ENCODE measurements at places on chromosomes 1 and 21.

GRCh38 chr1:231763456-231763855 is 136.9 kb downstream of the DISC1 start:
- DNase-seq: no peak

GRCh38 chr21:41593760-41594138 is 85.8 kb upstream of the TMPRSS2 start:
- no peak for DNase-seq

- no peak for DNase-seq
Measured at GRCh38 chr1:234433563-234434285, 45.3 kb downstream of the TARBP1 start.

- DNase-seq: no peak
Measured at GRCh38 chr1:232863544-232864275, 58.5 kb downstream of the MAP10 start.

GRCh38 chr1:203796236-203796605 is 798 bp downstream of the ZBED6 start:
- no peak for DNase-seq

DNA sequence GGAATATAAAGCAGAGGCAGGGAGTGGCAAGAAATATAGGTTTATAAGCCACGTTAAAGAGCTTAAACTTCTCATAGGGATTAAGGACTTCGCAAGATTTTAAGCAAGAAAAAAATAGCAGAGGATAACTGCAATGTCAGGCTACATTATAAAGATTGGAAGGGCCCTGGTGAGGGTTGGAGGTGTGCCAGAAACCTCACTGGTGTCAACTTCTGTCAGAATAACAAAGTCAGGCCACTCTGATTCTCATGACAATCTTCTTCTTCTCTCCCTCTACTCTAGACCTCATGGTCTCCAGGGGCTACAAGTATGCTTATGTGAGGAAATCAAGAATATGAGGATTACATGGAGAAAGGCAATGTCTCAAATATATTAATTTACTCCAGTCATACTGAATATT is 32.6 kb upstream of the FMO2 start:
- DNase-seq: no peak

DNA sequence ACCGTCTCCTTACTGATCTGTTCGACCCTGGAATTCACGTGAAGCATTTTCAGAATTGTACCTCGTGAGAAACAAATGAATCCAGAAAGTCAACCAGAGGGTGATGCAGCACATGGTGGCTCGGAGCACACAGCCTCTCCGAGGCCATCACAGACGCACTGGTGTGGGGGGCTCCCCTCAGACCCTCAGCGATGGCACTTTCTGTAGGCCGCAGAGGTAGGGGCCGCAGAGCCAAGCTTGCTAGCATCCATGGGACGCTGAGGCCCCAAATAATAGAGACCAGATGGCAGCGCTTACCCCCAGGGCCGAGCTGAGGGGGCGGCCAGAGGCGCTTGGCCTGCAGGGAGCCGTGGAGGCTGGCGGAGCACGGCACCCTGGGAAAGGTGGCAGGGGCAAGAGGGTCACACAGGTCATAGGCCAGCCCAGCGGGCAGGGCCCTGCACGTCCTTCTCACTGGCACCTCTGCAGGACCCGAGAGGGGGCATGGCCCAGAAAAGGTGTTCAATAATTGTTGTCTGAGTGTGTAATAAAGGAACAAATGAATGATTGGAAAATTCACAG is 28.1 kb upstream of the COL6A2 start:
- no peak for DNase-seq

- DNase-seq: no peak
Measured at GRCh38 chr1:47591801-47592200, 154.0 kb downstream of the FOXD2 start.

GRCh38 chr1:26580116-26580515 is 50.6 kb downstream of the RPS6KA1 start:
- no peak for DNase-seq

GRCh38 chr1:1361982-1362423 is 3.6 kb upstream of the MXRA8 start:
- DNase-seq: no peak

DNA sequence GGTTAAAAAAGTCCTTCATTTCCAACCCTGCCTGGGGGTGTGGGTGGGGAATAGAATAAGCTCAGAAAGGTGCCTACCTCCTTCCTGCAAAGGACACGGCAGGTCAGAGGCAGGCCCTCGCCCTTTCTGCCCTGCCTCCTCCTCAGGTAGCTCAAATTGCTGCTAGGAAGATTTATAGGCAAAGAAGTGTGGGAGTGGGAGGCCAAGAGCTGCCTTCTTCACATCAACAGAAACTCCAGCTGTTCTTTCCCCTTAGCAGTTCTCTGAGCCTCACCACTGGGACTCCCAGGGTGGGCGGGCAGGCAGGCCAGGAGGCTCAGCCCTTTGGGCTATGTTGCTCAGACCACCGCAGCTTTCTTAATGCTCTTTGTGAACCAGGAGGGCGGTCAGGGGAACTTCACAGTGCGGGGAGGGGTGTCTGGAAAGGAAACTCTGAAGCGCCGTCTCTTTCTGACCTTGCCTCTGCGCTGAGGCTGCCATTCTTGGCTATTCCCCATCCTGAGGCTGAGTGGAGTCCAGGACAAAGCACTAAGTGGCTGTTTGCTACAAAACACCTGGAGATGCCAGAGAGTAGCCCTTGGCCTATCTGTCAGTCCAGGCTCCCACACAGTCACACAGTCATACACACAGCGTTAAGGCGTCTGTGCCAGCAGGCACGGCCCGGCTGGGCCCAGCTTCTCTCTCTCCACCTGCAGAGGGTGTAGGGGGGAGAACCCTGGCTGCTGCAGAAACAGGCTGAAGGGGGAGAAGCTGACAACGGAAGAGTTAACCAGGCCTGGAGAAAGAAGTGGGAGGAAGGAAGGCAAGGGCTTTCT is 3.0 kb upstream of the A3GALT2 start:
- DNase-seq: no peak

DNA sequence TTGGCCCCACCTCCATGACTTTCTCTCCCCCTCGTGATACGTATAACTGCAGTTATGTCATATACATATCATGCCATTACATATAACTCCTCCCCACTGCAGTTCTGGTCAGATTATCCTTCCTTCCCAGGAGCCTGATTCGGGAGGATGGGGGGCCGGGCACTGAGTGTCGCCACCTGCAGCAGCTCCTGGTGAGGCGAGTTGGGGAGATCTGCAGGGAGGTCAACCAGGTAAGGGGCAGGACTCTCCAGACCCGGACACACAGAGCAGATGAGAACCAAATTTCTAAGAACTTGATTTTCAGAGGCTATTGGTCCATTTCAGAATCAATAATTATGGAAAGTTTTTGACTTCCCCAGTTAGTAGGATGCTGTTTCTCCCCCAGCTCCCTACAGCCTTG is 19.5 kb downstream of the HYI start:
- DNase-seq: no peak

- no peak for DNase-seq
Measured at GRCh38 chr21:43681650-43682049, 22.3 kb downstream of the RRP1B start.

DNA sequence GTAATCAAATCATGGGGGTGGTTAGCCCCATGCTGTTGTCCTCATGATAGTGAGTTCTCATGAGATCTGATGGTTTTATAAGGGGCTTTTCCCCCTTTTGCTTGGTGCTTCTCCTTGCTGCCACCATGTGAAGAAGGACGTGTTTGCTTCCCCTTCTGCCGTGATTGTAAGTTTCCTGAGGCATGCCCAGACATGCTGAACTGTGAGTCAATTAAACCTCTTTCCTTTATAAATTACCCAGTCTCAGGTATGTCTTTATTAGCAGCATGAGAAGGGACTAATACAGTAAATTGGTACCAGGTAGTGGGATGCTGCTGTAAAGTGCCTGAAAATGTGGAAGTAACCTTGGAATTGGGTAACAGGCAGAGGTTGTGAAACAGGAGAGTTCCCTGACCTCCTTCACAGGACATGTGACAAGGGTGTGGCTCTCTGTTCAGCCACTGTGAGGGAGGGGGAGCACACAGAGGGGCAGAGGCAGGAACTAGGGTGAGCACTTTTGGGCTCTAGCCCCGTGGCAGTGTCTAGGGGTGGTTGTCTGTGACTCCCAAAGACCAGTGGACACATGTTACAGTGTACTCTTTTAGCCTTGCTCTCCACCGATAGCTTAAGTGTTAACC is 105.3 kb downstream of the BACH1 start:
- DNase-seq: no peak

DNA sequence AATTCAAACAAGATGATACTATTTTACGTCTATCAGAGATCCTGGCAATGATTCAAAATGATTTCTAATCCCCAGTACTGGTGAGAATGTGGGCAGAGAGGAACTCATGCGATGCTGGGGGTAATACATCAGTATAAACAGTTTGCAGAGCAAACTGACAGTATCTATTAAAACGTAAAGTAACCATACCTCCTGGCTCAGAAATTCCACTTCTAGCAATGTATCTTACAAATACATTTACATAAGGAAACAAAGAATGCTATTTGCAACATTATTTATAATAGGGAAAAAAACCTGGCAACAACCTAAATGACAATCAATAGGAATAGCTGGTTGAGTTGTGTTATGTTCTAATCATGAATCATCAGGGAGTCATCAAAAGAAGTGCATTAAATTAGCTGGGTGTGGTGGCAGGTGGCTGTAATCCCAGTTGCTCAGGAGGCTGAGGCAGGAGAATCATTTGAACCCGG is 15.9 kb downstream of the RCAN1 start:
- no peak for DNase-seq

DNA sequence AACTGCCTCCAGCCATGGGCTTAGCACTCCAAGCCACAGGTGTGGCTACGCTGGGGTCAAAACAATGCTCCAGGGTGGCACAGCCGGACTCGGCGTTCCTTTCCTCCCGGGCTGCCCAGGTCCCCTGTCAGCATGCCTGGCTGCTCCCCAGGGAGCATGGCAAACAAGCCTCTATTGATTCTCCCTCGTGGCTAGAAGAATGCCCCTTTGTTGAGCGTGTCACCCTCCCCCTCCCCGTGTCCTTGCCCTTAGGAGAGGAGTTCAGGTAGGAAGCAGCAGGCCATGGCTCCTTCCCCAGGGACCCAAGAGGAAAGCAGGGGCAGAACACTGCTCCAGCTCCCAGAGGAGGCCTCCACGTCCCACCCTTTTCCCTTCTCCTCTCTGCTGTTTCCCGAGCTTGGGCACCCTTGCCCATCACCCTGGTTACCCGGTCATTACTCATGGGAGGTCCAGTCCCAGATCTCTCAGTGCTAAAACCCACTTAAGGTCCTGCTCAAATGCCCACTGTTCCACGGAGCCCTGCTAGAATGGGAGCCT is 57.4 kb upstream of the CITED4 start:
- DNase-seq: no peak

- DNase-seq: no peak
Measured at GRCh38 chr1:18121072-18121820, 13.6 kb downstream of the IGSF21 start.

DNA sequence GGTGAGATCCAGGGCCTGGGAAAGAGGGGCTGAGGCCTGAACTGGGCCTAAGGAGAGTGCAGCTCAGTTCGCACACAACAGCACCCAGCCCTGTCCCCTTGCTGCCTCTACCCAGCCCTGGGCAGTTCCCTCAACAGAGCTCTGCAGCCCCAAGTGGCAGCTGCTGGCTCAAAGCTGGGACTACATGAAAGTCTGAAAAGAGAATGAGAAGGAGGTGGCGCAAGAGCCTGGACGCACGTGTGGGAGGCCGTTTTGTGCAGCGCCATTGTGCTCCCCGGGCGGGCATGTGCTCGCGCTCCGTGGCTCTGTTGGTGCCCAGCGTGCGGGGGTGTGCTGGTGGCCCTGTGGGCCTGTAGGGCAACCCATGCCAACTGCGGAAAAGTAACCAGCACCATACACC is 10.3 kb downstream of the GPR37L1 start:
- DNase-seq: no peak

DNA sequence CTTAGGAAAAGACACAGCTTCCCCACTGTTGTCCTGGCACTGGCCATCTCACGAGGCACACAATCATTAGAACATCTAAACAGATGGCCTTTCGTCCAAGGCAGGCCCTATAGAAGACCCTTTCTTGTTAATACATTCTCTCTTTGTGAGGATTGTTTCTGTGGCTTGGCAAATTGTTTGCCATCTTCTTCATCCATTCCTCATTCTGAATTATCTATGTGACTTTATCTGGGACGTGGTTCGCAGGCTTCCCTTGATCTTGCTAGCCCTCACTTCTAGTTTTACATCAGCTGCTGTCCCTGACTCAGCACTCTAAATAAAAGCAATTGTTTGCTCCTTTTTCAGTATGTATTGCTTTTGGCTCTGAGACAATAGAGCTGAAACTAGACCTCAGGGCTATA is 101.1 kb upstream of the ZC3H11B start:
- no peak for DNase-seq

DNA sequence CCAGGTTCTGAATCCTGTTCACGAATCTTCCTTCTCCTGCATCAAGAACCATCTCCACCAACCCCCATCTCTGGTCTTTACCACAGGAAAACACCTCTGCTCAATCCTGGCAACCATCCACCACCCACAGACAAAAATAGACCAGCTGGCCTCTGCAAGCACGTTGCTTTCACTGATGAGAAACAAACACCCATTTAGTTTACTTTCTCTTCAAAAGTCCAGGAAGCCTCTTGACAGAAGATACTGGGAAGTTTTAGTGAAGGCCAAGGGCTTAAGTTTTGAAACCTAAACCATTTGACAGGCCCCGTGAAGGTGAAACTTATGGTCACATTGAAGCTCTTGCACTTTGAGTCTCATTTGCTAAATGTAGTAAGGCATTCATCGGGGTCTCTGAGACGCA is 122.6 kb upstream of the PPP2R5A start:
- DNase-seq: no peak

GRCh38 chr1:227428803-227429202 is 110.5 kb upstream of the CDC42BPA start:
- no peak for DNase-seq

DNA sequence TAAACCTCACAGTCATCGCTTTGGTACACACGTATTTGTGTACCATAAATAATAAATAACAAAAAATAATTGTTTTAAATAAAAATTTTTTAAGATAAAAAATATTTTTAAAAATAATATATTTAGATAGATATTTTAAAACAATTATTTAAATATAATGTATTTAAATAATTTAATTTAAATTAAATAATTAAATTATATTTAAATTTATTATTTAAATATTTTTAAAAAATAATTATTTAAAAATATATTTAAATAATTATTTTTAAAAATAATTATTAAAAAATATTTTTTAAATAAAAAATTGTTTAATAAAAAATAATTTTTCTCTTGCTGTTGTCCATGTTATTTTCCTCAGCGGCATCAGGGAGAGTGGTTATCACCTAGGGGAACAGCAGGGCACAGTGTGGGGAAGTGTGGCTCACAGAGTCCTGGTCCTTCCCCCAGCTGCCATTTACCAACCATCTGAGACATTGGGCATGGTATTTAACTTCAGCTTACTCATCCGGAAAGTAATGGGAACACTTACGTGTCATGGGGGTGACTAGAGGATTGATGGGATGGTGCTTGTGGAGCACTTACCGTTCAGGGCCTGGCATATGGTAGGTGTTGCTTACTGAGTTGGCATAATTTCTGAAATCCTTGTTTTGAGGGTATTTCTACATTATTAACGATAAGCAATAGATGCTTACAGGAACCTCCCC is 92.9 kb upstream of the TSPAN2 start:
- DNase-seq: no peak

- no peak for DNase-seq
Measured at GRCh38 chr1:37265156-37265555, 209.2 kb upstream of the ZC3H12A start.

- no peak for DNase-seq
Measured at GRCh38 chr1:179865377-179865776, 12.2 kb downstream of the TOR1AIP2 start.

- no peak for DNase-seq
Measured at GRCh38 chr1:89539128-89539527, 14.5 kb downstream of the LRRC8B start.
